ENCODE measurements at places on chromosomes 2 and 18.
A peak's percentile ranks its signal among the peaks of the same experiment; 100 is the strongest.

GRCh38 chr2:189719571-189719970 is 43.0 kb downstream of the OSGEPL1 start:
- DNase-seq, result no peak

- no peak for DNase-seq
Observed at GRCh38 chr2:129752176-129752575, 227.3 kb upstream of the RAB6C start.

- peak; percentile 91 for DNase-seq
Observed at GRCh38 chr2:67880291-67880761, 182.5 kb downstream of the C1D start.

DNA sequence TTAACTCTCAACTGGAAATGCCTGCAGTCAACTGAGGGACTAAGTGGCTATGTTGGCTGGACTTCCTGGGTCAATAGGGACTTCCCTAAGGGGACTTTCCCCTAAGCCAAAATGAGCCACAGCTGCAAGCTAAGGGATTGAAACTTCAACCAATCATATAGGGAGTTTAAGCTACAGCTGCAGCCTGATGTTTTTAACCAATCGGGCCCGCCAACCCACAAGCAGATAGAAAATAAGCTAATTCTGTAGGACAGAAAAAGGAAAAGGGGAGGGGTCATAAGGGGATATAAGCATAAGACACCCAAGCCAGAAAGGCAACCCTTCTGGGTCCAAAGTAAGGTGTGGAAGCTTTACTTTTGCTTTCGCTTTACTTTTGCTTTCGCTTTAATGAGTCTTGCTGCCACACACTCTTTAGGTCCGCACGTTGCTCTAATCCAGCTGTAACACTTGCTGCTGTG is 927.5 kb downstream of the ERBB4 start:
- DNase-seq, result no peak

DNA sequence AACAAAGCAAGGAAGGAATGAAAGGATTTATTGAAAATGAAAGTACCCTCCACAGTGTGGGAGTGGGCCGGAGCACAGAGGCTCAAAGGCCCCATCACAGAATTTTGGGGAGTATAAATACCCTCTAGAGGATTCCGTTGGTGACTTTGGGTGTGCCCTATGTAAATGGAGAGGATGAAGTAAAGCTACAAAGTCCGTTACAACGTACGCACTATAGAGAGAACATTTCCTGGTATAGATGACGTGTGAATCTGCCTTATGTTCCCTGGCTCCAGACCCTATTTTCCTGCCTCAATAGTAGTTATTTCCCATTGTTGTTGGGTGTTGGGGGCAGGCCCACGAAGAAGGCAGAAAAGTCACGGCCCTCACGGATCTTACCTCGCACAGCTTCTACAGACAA is 65.3 kb downstream of the GALR1 start:
- no peak for DNase-seq

DNA sequence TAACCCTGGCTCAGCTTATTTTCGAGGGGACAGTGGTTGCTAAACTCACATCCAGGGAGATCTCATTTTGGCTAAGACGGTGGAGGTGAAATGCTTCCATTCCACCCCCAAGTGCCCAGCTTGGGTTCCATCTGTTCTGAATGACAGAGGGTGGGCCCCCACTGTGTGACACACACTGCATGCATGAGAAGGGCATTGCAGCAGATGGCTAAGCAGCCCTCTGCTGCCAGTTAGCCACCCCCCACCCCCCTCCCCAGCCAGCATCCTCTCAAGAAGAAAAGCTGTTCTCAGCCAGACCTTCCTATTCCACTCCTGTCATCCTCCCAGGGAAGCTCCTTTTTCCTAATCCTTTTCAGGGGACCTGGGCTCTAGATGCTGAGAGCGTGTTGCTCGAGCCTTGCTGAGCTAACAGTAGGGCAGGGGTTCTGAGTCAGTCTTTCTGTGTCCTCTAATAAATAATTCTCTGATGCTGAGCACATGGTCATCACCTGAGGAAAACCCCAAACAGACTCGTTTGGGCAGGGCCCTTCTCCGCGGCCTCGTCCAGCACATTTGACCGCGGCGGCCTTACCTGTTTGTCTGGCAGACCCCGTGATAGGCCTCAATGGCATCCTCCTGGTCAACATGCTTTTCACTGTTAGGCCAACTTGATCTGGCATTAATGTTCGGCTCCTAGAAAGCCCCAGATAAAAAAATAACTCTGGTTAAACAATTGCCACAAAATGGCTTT is 49.5 kb upstream of the ACAA2 start:
- no peak for DNase-seq

- no peak for DNase-seq
Observed at GRCh38 chr2:165648801-165649200, 145.2 kb downstream of the GALNT3 start.

- DNase-seq, result peak; percentile 74
Observed at GRCh38 chr2:176652300-176653182, 383.3 kb downstream of the MTX2 start.

DNA sequence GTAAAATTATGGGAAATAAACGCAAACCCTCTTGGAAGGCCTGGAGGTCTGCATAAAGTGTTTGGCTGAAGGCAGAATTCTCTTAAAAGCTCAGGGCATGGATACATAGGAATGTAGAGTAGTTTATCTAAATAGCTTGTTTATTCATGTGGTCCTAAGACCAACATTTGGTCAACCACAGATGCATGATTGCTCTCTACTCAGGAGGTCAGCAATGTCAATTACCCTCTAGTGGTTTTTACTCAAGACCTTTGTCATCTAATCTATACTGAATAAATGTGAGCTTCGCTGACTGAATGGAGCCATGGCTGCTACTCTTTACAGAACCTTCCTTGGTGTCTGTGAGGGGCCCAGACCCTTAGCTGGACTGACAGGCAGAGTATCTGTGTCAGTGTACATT is 139.8 kb downstream of the ATL2 start:
- no peak for DNase-seq

- peak; percentile 14 for DNase-seq
Observed at GRCh38 chr18:8367217-8367988, 241.8 kb upstream of the RAB12 start.

GRCh38 chr2:222671259-222672067 is at the start of gene MOGAT1:
TSS of gene MOGAT1 (plus strand) at chr2:222671658. CDS start at chr2:222671786, 128 bp downstream.
- peak; percentile 17 for DNase-seq

DNA sequence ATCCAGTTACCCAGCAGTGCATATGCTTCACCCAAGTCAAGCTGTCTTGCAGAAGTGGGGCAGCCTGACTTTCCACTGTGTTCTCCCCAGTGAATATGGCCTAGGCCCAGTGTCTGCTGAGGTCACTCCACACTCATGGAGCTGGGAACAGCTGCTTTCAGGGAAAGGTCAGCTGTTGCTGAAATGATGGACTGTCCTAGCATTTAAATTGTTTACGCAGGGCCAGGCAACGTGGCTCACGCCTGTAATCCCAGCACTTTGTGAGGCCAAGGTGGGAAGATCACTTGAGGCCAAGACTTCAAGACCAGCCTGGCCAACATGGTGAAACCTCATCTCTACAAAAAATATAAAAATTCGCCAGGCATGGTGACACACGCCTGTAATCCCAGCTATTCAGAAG is 86.5 kb downstream of the LIPG start:
- no peak for DNase-seq

DNA sequence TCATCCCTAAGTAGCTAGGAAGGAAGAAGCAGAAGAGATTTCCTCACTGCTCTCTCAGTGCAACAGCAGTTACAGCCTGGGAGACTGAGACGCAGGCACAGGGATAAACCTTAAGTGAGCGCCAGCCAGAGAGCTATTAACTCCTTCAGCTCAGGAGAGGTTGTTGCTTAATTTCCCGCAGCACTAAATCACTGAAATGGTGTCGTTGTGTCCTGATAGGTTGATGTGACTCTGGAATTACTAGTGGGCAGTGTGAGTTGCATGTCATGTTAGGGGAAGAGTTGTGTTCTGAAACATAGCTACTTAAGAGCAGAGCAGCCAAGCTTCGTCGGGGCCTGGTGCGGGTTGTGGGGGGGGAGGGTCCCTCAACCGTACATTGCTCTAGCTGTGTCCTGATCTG is 225.8 kb downstream of the NAPG start:
- no peak for DNase-seq

DNA sequence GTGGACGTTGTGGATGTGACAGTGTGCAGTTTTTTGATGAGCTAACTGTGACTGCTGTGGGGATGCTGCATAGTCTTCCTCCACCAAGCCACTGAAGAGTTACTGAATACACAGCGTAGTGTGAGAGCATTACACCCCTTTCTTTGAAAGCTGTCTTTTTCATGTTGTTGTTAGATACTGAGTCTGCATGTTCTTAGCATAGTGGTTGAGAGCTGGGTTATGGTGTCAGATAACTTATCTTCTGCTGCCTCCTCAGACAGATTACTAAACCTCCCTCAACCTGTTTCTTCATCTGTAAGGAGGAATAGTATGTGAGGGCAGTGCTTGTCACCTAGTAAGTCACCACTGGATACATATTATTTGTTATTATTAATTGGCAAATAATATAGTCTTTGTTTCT is 63.2 kb downstream of the CEP192 start:
- DNase-seq, result no peak

DNA sequence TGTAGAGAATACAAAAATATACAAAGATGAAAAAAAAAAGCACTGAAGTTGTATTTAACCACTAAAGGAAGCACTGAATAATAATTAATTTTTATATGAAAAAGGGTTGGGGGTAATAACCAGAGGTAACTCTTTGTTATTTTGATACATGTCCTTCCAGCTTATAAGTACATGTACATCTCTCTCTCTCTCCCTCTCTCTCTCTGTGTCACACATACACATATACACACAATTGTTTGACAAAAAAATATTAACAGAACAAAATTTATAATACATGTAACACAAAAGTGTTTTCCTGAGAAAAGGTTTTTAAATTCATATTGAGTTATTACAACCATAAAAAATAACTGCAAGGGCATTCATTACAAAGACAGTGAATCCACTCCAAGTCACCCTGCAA is 4.6 kb downstream of the WIPF1 start:
- no peak for DNase-seq

DNA sequence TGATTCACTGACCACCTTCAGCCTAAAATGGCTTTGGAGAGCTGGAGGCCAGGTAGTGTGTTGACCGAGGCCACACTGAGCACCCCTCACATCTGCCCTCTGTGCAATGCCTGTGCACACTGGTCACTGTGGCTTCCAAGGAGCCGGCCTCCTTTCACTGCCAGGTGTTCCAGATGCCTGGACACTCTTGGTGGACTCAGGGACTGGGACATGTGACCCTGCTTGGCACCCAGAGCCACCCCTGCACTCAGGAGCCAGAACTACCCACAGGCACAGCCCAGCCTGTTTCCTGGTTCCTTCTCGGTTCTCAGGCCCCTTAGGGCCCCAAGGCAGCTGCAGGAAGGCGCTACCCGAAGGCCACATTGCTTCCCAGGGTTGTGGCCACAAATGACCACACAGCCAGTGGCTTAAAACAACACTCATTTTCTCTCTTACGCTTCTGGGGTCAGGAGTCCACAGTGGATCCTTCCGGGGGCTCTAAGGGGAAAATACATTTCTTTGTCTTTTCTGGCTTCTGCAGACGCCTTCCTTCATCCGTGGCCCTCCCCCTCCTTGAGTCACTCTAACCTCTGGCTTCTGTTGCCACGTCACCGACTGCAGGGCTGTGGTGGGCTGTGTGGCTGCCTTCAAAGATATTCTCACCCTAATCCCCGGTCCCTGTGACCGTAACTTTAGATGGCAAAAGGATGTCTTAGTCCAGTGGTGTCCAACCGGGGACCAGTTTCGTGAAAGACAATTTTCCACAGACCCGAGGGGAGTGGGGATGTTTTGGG is 78.6 kb downstream of the ASB1 start:
- DNase-seq, result no peak

DNA sequence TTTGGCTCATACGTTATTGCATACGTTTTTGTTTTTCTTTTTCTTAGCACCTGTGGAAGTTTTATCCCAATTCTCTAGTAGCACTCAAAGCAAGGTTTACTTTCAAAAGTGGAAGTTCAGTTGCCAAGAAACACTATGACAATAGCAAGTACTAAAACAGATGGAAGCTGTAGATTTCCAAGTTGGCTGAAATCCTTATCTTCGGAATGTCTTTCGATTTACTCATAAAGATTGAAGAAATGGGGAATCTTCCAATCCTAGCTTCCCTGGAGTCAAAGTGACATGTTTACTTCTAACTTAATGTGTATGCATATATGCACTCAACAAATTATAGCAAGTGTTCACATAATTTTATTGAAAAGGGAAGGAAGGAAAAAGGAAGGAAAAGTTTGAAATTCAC is 307.4 kb downstream of the CTNNA2 start:
- DNase-seq, result no peak

GRCh38 chr2:165814473-165814872 is 20.4 kb upstream of the GALNT3 start:
- no peak for DNase-seq

- no peak for DNase-seq
Observed at GRCh38 chr2:8999102-8999446, 4.4 kb downstream of the MBOAT2 start.

GRCh38 chr2:223121283-223121682 is 69.3 kb downstream of the KCNE4 start:
- no peak for DNase-seq

DNA sequence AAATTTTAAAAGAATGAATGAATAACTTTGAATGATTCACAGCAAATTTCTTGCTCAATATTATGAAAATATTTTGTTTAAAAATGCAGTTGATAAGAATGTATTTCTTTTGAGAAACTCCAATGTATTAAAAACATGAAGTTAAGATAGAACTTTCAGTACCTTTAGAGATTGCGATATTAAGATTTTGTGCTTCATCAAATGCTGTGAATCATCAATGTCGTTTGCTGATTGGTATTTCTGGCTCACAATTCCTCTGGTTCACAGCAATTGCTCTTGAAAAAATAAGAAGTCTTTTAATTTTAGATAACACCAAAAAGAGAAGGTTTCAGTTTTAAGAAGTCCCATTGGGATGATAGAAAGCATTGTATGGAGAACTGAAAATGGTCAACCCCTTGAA is 228.7 kb downstream of the IKZF2 start:
- no peak for DNase-seq

GRCh38 chr2:164781394-164781793 is 60.2 kb downstream of the COBLL1 start:
- no peak for DNase-seq

DNA sequence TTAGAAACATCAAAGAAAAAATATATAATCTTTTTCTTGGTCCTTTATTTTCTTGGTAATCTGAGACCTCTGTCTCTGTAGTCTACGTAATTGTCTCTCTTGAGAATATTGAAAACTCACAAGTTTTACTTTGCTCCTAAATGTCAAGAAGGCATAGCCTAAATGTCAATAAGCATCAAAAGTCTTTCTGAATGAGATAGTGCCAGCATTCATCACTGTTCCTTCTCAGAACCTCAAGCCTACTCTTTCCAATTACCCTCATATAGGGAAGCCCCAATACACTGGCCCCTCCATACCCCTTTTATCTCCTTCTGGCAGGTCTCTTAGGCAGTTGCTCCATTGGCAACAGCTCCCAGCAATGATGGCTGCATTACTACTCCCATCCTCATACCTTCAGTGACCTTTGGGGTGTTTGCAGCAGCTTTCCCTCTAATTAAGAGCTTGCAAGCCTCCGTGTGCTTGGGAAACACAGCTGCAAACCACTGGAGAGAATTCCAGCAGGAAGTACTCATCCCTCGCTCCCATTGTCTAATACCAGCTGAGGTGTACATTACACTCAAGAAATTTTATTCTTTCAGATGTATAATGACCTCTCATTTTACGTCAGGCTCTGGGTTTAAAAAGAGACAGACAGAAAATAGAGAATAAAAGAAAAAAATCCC is 95.8 kb downstream of the KYNU start:
- DNase-seq, result peak; percentile 47

Measured in EH (cell line).